ENCODE measurements at places on chromosomes 2 and 18. TPM values are rescaled to one million over a fixed set of nuclear protein-coding genes. Genes with fewer than 3 reads are reported as not detected.

GRCh38 chr2:222884805-222885424 is 24.1 kb downstream of the ACSL3 start:
- H3K4me1 ChIP-seq: peaks cover under 1% of the 10 kb centered on the region
- no peak for DNase-seq
- no peak overlapping the region for H3K27ac ChIP-seq
- no peaks in the 10 kb centered on the region for H3K36me3 ChIP-seq
- no peak overlapping the region for H3K4me3 ChIP-seq

- no peak overlapping the region for H3K27ac ChIP-seq
- no peak for DNase-seq
- no peak overlapping the region for H3K4me3 ChIP-seq
- no peaks in the 10 kb centered on the region for H3K27me3 ChIP-seq
These were observed 7.9 kb downstream of the IL1RN start for GRCh38 chr2:113135317-113135716.

ABCA12 gene
- 4.4 TPM for total RNA-seq

DSG1 gene
- total RNA-seq: 0.05 TPM

STPG4 gene
- total RNA-seq: 0.64 TPM

CHAC2 gene
- total RNA-seq: 3.6 TPM

- no peaks in the 10 kb centered on the region for H3K36me3 ChIP-seq
- H3K27me3 ChIP-seq: no peaks in the 10 kb centered on the region
- peak; percentile 65 for DNase-seq
- H3K4me1 ChIP-seq: no peaks in the 10 kb centered on the region
- no peak overlapping the region for H3K27ac ChIP-seq
These were observed 54.8 kb downstream of the CAVIN2 start for GRCh38 chr2:191791953-191792560.

UCN gene
- 1.1 TPM for total RNA-seq

CDH2 gene
- total RNA-seq: 326 TPM

NEDD4L gene
- total RNA-seq: 67.5 TPM

DNA sequence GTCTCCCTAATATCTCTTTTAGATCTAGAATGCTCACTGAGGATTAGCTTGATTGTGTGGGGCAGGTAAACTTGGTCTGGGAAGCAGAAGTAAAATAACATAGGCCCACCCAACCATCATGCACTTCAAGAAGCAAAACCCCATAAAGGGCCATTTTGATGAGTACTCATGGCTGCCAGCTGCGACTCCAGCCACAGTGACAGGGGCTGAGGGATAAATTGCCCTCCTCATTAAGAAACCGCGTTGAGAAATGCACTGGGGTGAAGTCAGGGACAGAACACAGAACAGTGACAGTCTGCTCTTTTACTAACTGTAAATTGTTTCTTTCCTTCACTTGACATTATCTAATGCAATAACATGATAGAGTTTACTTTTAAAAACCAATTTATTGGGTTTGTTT is 60.2 kb downstream of the RND3 start:
- H3K4me1 ChIP-seq: no peaks in the 10 kb centered on the region
- H3K36me3 ChIP-seq: no peaks in the 10 kb centered on the region
- H3K27ac ChIP-seq: no peak overlapping the region
- H3K4me3 ChIP-seq: no peak overlapping the region
- no peaks in the 10 kb centered on the region for H3K27me3 ChIP-seq

LHCGR gene
- not detected for total RNA-seq

IL36A gene
- not detected for total RNA-seq

- H3K27ac ChIP-seq: no peak overlapping the region
- H3K4me3 ChIP-seq: no peak overlapping the region
- no peaks in the 10 kb centered on the region for H3K27me3 ChIP-seq
- H3K4me1 ChIP-seq: peaks cover 15% of the 10 kb centered on the region
- no peak for DNase-seq
These were observed 59.3 kb downstream of the PMAIP1 start for GRCh38 chr18:59959073-59959472.

GRCh38 chr2:25617948-25618646 is 55.3 kb downstream of the DTNB start:
- DNase-seq: peak; percentile 91
- no peaks in the 10 kb centered on the region for H3K27me3 ChIP-seq
- H3K36me3 ChIP-seq: no peaks in the 10 kb centered on the region
- H3K4me1 ChIP-seq: peaks cover 13% of the 10 kb centered on the region
- H3K27ac ChIP-seq: peak overlapping the region; percentile 87
- H3K4me3 ChIP-seq: peak overlapping the region; percentile 35

CYP27A1 gene
- 3.9 TPM for total RNA-seq

GRCh38 chr2:28915939-28916338 is 21.5 kb downstream of the WDR43 start:
- no peaks in the 10 kb centered on the region for H3K4me1 ChIP-seq
- H3K36me3 ChIP-seq: peaks cover 49% of the 10 kb centered on the region
- DNase-seq: no peak
- H3K27me3 ChIP-seq: no peaks in the 10 kb centered on the region
- no peak overlapping the region for H3K27ac ChIP-seq

- H3K27me3 ChIP-seq: no peaks in the 10 kb centered on the region
- no peak overlapping the region for H3K27ac ChIP-seq
- no peaks in the 10 kb centered on the region for H3K36me3 ChIP-seq
- DNase-seq: no peak
- H3K4me1 ChIP-seq: no peaks in the 10 kb centered on the region
These were observed 17.9 kb downstream of the DNAH6 start for GRCh38 chr2:84534225-84534624.

HOXD11 gene
- total RNA-seq: not detected

DNA sequence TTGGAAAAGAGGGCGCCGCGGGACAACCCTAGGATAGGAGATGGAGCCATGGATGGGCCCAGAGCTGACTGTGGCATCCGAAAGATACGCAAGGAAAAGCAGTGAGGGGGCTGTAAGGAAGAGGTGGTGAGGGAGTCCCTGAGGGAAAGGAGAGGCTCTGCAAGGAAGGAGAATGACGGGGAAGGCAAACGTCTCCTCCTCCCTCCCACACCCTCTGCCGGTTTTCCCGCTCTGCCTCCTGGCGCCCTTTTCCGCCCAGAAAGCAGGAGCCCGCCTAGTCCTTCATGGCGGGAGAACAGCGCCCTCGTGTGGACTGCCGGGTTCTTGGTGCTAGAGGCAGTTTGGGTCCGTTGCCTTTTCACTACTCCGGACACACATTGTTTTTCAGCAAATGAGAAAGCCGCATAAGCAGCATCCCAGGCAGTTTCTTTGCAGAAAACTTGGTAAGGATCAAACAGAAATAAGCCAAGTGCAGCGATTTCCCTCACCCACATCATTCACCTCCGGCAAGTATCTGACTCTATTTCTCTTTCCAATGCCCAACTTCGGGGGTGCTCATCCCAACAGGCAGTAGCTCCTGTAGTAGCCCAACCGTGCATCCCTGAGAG is 200.4 kb downstream of the INO80D start:
- peak; percentile 44 for DNase-seq
- H3K4me1 ChIP-seq: no peaks in the 10 kb centered on the region
- H3K27me3 ChIP-seq: no peaks in the 10 kb centered on the region
- no peaks in the 10 kb centered on the region for H3K36me3 ChIP-seq
- no peak overlapping the region for H3K4me3 ChIP-seq
- no peak overlapping the region for H3K27ac ChIP-seq

- no peaks in the 10 kb centered on the region for H3K27me3 ChIP-seq
- no peaks in the 10 kb centered on the region for H3K36me3 ChIP-seq
- no peak overlapping the region for H3K4me3 ChIP-seq
- H3K4me1 ChIP-seq: peaks cover 22% of the 10 kb centered on the region
These were observed 4.5 kb upstream of the RMDN2 start for GRCh38 chr2:37920570-37920969.

- no peak overlapping the region for H3K27ac ChIP-seq
- no peaks in the 10 kb centered on the region for H3K4me1 ChIP-seq
- no peak for DNase-seq
- H3K4me3 ChIP-seq: no peak overlapping the region
- H3K36me3 ChIP-seq: no peaks in the 10 kb centered on the region
- H3K27me3 ChIP-seq: no peaks in the 10 kb centered on the region
These were observed 558.3 kb upstream of the KLHL29 start for GRCh38 chr2:22826703-22827102.

MOB1A gene
- 116 TPM for total RNA-seq

SLC4A1AP gene
- 20.9 TPM for total RNA-seq

GRCh38 chr2:83584672-83585071 is 874.4 kb downstream of the SUCLG1 start:
- H3K27ac ChIP-seq: peak overlapping the region; percentile 17
- no peaks in the 10 kb centered on the region for H3K27me3 ChIP-seq
- DNase-seq: peak; percentile 28
- no peak overlapping the region for H3K4me3 ChIP-seq
- no peaks in the 10 kb centered on the region for H3K36me3 ChIP-seq
- H3K4me1 ChIP-seq: no peaks in the 10 kb centered on the region

DNA sequence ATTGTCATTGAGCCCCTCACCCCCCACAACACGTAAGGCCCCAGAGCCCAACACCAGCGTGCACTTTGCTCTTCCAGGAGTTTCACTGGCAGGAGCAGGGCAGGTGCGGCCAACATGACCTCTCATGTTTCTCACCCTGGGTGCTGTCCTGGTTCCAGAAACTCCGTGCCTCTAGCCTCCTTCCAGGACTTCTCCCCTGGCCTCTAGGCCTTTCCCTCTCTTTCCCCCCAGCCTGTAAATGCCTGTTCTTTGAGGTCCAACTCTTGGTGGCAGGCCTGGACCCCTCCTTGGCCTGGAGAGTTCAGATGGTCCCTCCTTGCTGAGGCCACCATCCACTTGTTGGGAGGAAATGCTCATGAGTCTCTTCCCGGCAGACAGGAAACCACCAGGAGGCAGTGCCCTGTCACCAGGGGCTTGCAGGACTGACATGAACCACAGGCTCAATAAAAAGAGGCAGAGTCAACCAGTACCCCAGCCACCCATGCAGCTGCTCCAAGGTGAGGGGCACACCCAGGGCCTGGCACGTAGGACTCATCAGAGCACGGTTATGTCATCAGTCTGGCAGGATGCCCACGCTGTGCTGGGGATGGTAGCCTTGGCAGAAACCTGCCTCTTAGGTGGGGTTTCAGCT is 1.5 kb downstream of the MALL start:
- no peaks in the 10 kb centered on the region for H3K36me3 ChIP-seq
- H3K27ac ChIP-seq: no peak overlapping the region
- H3K4me3 ChIP-seq: no peak overlapping the region
- H3K27me3 ChIP-seq: no peaks in the 10 kb centered on the region
- no peak for DNase-seq
- peaks cover 14% of the 10 kb centered on the region for H3K4me1 ChIP-seq

GRCh38 chr2:53670331-53670730 is 97.3 kb upstream of the CHAC2 start:
- no peaks in the 10 kb centered on the region for H3K36me3 ChIP-seq
- no peaks in the 10 kb centered on the region for H3K27me3 ChIP-seq
- peaks cover 5% of the 10 kb centered on the region for H3K4me1 ChIP-seq

DNA sequence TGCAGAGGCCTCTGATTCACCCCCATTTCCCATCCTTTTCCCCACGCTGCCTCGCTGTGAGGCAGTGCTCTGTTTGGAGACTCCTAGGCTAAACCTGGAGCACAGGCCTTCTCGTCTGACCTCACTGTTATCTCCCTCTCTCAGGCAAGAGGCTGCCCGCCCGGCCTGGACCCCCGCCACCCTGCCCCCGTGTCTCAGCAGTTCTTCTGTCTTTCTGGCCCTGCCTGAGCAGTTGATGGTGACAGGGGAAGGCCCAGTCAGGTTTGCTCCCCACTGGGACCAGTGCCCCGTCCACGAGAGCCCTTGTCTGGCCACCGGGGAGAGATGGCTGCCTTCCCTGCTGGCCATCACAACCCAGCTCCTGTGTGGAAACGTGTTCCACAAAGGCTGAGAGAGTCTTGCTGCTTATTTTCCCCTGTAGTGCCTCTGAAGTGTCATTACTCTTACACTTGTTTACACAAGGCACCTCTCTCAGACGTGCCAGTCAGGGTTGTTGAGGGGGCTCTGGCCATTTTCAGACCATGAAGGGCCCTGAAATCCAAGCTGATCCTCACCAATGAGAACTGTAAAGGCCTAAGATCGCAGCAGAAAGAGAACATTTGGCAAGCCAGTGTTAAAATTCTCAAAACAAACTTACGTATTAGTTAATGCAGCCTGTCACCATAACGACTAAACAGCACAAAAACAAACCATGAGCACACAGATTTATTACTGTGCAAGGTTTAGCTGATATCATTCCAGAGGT is 210.9 kb downstream of the NDUFA10 start:
- H3K36me3 ChIP-seq: no peaks in the 10 kb centered on the region
- no peak overlapping the region for H3K4me3 ChIP-seq
- H3K27me3 ChIP-seq: no peaks in the 10 kb centered on the region
- H3K27ac ChIP-seq: no peak overlapping the region
- DNase-seq: no peak

GLI2 gene
- total RNA-seq: 42.9 TPM

TMBIM1 gene
- total RNA-seq: 34.8 TPM

GRCh38 chr2:117378653-117379052 is 435.8 kb upstream of the DDX18 start:
- no peaks in the 10 kb centered on the region for H3K36me3 ChIP-seq
- no peak overlapping the region for H3K27ac ChIP-seq
- no peak overlapping the region for H3K4me3 ChIP-seq
- no peaks in the 10 kb centered on the region for H3K27me3 ChIP-seq
- no peaks in the 10 kb centered on the region for H3K4me1 ChIP-seq
- DNase-seq: no peak

WDPCP gene
- 13.6 TPM for total RNA-seq

DNA sequence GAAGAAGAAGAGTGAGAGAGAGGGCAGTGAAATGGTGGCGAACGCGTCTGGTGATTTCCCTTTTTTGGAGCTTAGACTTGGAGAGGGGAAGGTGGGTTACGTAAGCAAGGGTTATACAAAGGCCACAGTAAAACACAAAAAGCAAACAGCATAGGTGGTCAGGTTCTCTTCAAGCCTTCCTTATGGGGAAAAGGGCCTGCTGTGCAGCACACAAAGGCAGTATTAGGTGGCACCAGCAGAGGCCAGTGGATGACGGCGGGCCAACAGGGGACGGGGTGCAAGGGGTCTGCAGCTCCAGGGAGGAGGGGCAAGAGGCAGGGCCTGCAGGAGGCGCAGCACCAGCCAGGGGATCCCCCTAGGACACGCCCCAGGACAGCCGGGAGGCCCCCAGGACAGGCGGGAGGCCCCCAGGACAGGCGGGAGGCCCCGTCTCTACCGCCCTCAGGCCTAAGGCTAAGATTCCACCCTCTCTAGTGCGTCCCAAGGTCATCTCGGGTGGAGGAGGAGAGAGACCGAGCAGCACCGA is 32.6 kb upstream of the NPC1 start:
- peaks cover 34% of the 10 kb centered on the region for H3K27me3 ChIP-seq
- H3K4me3 ChIP-seq: peak overlapping the region; percentile 59
- H3K36me3 ChIP-seq: no peaks in the 10 kb centered on the region
- no peak for DNase-seq

SERPINB10 gene
- total RNA-seq: not detected

- H3K4me3 ChIP-seq: no peak overlapping the region
- H3K4me1 ChIP-seq: peaks cover 25% of the 10 kb centered on the region
- H3K36me3 ChIP-seq: no peaks in the 10 kb centered on the region
- H3K27ac ChIP-seq: no peak overlapping the region
These were observed 313.4 kb downstream of the LPIN1 start for GRCh38 chr2:12059616-12060441.

- H3K36me3 ChIP-seq: no peaks in the 10 kb centered on the region
- no peak overlapping the region for H3K27ac ChIP-seq
- H3K4me1 ChIP-seq: peaks cover 3% of the 10 kb centered on the region
- no peak overlapping the region for H3K4me3 ChIP-seq
These were observed 27.1 kb downstream of the NABP1 start for GRCh38 chr2:191705084-191705483.

Measured in astrocyte (in vitro differentiated cells and primary cell).